ENCODE measurements at places on chromosomes 5 and 9. TPM values are rescaled to one million over a fixed set of nuclear protein-coding genes. Genes with fewer than 3 reads are reported as not detected.

DNA sequence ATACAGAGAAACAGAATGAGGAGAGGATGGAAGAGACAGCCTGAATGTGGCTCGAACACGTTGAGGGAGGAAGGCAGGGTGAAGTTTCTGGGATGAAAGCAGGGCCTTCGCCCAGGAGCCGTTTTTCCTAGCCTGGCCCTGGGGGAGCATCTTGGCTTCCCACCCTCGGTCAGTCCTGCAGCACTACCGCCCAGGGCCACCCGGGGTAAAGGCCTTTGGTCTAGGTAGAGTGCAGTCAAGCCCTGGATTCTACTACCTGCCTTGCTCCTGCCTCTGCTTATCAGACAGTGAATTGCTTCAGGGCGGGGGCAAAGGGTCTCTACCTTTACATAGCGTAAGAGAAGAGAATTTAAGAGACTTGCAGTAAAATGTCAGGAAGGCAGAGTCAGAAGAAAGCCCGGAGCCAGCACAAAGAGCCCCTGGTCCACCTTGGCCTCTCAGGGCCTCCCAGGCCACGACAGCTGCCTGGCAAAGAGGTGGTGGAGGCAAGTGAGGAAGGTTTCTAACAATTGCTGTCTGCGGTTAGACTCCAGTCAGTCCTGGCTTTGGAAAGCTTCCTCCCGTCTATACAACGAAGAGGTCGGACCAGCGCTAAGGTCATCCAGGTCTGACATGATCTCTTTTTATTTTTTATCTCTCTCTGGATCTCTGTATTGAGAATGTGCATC lies 17.9 kb downstream of the COL15A1 start:
- peaks cover 43% of the 10 kb centered on the region for H3K4me1 ChIP-seq
- no peaks in the 10 kb centered on the region for H3K36me3 ChIP-seq
- H3K4me3 ChIP-seq: no peak overlapping the region
- no peaks in the 10 kb centered on the region for H3K27me3 ChIP-seq
- H3K27ac ChIP-seq: no peak overlapping the region

DNA sequence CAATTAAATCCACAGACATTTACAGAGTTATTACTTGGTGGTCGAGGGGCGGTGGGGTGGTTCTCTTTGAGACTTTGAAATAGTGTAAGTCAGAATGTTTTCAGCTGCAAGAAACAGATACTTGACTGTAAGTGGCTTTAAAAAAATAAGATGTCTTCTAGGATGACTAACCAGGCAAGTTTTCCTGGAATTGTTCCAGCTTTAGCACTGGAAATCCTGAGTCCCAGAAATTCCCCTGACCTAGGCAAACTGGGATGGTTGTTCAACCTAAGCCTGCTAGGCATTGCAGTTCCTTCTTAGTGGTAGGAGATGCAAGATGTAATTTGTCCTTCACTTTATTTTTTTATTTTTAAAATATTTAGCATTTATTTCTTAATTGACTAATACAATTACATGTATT lies 169.5 kb upstream of the POC5 start:
- no peaks in the 10 kb centered on the region for H3K27me3 ChIP-seq
- H3K27ac ChIP-seq: no peak overlapping the region
- no peak overlapping the region for H3K4me3 ChIP-seq
- H3K36me3 ChIP-seq: no peaks in the 10 kb centered on the region
- DNase-seq: no peak
- no peaks in the 10 kb centered on the region for H3K4me1 ChIP-seq

DNA sequence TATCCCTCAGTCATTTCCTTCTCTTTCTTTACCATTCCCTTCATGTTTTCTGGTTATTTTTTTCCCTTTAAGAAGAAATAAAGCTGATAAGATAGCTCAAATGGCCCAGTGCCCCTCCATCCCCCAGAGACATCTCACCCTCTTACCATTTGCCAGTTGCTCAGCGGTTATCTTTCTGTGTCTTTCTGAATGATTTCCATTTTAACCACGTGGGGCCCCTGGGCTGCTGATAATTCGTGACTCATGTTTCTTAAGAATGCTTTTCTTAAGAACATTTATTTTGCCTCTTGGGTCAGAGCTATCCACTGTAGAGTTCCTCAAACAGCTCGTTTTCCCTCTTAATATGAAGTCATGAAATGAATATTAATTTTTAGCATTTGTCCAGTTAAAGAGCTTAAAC lies 147.8 kb downstream of the MAST4 start:
- no peaks in the 10 kb centered on the region for H3K36me3 ChIP-seq
- peaks cover 28% of the 10 kb centered on the region for H3K4me1 ChIP-seq
- no peak overlapping the region for H3K4me3 ChIP-seq
- DNase-seq: peak; percentile 47
- no peaks in the 10 kb centered on the region for H3K27me3 ChIP-seq

CMBL gene
- total RNA-seq: 60.8 TPM

PCDHB11 gene
- 0.12 TPM for total RNA-seq
